ENCODE measurements at places on chromosomes 4 and X.

GRCh38 chr4:153579872-153580271, 104.2 kb upstream of the TLR2 start:
- H3K27ac ChIP-seq: no peak overlapping the region
- H3K4me1 ChIP-seq: peaks cover 5% of the 10 kb centered on the region
- no peak overlapping the region for H3K4me3 ChIP-seq
- DNase-seq: no peak
- H3K27me3 ChIP-seq: no peaks in the 10 kb centered on the region
- H3K36me3 ChIP-seq: peaks cover 8% of the 10 kb centered on the region

GRCh38 chr4:123443401-123444289, 47.0 kb downstream of the SPRY1 start:
- H3K4me3 ChIP-seq: no peak overlapping the region

DNA sequence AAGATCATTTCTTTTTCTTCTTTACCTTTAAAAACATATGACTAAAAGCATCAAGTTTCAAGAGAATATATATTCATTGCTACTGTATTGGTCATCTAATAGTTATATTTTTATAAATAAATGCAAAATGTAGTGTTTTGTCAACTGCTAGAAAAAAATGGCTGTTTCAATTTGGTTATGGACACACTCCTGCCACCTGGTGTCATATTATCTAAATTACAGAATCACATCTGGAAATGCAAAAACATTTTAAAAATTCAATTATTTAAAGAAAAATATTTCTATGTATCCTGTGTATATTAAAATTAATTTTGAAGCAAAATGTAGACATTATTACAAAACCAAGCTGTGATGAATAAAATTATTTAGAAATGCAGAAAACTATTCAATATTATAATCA, 329.4 kb upstream of the PCDH18 start:
- no peak for DNase-seq
- no peaks in the 10 kb centered on the region for H3K4me1 ChIP-seq
- H3K36me3 ChIP-seq: no peaks in the 10 kb centered on the region
- H3K27ac ChIP-seq: no peak overlapping the region
- no peaks in the 10 kb centered on the region for H3K27me3 ChIP-seq
- no peak overlapping the region for H3K4me3 ChIP-seq

DNA sequence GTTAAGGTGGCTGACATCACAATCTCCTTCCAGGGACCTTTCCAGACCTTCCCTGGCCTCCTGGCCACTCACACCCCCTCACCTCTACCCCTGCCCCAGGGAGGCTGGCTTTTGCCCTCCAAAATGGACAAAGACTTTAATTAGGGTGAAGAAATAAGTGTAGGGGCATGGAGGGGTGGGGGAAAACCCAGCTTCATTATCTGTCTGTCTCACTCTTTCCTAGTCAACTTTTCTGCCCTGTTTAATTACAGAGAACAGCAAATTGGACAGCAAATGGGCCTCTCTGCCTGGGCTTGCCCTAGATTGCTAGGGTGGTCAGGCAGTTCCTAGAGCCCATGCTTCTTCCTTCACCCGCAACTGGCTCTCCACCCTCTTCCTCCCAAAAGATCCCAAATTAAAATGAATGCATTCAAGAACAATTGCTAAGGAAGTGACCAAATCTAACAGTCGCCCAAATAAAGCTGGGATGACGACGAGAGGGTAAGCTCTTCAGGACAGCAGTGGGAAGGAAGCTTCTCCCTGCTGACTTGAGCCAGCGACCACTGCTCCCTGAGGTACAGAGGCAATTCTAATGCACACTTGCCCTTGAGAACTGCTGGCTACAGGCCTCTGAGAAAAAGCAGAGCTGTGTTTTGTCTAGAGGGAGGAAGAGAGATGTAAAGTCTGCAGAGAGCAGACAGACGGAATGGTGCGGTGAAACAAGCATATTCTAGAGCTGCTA, 12.4 kb downstream of the RAI2 start:
- H3K27me3 ChIP-seq: no peaks in the 10 kb centered on the region
- H3K4me3 ChIP-seq: no peak overlapping the region
- peak overlapping the region; percentile 18 for H3K27ac ChIP-seq
- H3K4me1 ChIP-seq: peaks cover 10% of the 10 kb centered on the region

DNA sequence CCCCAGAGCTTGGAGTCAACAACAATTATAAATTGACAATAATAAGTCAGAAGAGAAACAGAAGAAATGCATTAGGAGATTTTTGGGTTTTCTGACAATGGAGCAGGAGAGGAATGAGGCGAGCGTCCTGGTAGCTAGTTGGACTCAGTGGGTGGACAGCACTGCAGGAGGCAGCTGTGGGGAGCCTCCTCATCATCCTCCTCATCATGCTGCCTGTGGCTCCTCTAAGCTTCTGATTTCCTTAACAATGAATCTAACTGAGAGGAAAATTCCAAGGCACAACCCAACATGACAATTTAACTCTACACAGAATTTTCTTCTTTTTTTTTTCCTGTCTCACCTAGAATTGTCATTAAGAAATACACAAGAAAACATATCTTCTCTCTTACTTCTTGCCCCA, 357.1 kb upstream of the NOCT start:
- no peaks in the 10 kb centered on the region for H3K4me1 ChIP-seq

DNA sequence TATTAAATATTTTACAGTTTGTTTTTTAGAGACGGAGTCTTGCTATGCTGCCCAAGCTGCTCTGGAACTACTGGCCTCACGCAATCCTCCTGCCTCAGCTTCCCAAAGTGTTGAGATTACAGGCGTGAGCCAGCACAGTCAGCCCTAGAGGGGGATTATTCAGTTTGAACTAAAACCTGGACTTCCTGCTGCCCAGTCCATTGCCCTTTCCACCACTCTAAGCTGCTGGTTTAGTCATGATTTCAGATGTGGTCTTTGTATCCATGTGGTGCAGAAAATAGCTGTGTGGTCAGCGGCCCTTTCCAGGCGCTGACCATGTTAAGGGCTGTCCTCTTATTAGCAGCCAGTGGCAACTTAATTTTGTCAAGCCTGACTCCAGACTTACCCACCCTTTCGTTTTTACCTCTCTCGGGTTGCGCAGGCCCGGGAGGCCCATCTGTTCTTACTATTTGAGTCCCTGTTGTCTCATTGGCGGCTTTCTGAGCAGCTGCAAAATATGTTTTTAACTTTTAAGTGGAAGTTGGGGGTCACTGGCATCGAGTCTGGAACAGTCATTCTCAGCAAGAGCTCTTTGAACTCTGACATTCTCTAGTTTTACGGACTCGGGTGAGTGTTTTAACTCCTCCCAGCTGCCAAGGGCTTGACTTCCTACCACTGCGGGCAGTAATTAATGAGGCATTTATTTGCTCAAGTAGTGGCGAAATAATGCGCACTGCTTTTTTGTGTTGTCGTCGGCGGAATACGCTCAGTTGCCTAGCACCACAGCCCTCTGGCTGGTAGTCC, 773 bp upstream of the VMA21 start:
- peaks cover 5% of the 10 kb centered on the region for H3K4me1 ChIP-seq
- H3K36me3 ChIP-seq: no peaks in the 10 kb centered on the region
- H3K4me3 ChIP-seq: peak overlapping the region; percentile 57
- DNase-seq: no peak
- H3K27me3 ChIP-seq: no peaks in the 10 kb centered on the region

- H3K4me1 ChIP-seq: peaks cover 3% of the 10 kb centered on the region
- peak; percentile 85 for DNase-seq
- H3K36me3 ChIP-seq: no peaks in the 10 kb centered on the region
- peak overlapping the region; percentile 49 for H3K4me3 ChIP-seq
- H3K27me3 ChIP-seq: no peaks in the 10 kb centered on the region
Measured at GRCh38 chrX:71910986-71911730, 513 bp downstream of the NHSL2 start.

DNA sequence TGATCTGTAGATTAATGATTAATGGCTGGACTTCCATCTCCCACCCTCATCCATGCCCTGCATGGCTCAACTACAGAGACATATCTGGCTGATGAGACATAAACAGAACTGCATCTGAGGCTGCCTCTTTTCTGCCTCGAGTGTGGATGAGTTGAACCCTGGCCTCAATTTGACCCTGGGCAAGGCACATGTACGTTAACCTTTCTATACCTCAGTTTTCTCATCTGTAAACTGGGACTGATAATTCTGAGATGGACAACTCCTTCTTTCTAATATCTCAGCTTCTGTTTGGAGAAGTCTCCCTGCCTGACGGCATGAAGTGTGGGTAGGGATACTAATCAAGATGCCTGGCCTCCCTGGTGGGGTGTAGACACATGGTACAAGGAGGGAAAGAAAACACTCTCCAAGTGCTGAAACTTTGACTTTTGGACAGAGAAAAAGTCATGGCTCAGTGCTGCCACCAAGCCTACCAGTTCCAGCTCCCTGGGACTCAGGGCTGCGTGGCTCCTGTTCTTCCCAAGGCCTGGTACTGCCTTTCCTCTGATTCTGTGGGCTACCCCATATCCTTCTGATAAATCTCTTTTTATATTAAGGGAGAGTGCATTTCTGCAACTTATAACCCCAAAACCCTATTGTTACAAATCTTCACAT, 64.4 kb downstream of the HAUS3 start:
- no peaks in the 10 kb centered on the region for H3K4me1 ChIP-seq
- DNase-seq: no peak
- no peaks in the 10 kb centered on the region for H3K36me3 ChIP-seq
- H3K27me3 ChIP-seq: no peaks in the 10 kb centered on the region
- no peak overlapping the region for H3K4me3 ChIP-seq
- H3K27ac ChIP-seq: no peak overlapping the region

- no peaks in the 10 kb centered on the region for H3K36me3 ChIP-seq
- H3K27me3 ChIP-seq: no peaks in the 10 kb centered on the region
- no peak overlapping the region for H3K4me3 ChIP-seq
- no peaks in the 10 kb centered on the region for H3K4me1 ChIP-seq
- no peak overlapping the region for H3K27ac ChIP-seq
Measured at GRCh38 chr4:42262701-42263490, 110.4 kb upstream of the BEND4 start.

GRCh38 chrX:153800746-153801145, 6.3 kb downstream of the SSR4 start:
- H3K27me3 ChIP-seq: peaks cover 3% of the 10 kb centered on the region
- peaks cover 24% of the 10 kb centered on the region for H3K36me3 ChIP-seq
- H3K27ac ChIP-seq: no peak overlapping the region
- no peak overlapping the region for H3K4me3 ChIP-seq

DNA sequence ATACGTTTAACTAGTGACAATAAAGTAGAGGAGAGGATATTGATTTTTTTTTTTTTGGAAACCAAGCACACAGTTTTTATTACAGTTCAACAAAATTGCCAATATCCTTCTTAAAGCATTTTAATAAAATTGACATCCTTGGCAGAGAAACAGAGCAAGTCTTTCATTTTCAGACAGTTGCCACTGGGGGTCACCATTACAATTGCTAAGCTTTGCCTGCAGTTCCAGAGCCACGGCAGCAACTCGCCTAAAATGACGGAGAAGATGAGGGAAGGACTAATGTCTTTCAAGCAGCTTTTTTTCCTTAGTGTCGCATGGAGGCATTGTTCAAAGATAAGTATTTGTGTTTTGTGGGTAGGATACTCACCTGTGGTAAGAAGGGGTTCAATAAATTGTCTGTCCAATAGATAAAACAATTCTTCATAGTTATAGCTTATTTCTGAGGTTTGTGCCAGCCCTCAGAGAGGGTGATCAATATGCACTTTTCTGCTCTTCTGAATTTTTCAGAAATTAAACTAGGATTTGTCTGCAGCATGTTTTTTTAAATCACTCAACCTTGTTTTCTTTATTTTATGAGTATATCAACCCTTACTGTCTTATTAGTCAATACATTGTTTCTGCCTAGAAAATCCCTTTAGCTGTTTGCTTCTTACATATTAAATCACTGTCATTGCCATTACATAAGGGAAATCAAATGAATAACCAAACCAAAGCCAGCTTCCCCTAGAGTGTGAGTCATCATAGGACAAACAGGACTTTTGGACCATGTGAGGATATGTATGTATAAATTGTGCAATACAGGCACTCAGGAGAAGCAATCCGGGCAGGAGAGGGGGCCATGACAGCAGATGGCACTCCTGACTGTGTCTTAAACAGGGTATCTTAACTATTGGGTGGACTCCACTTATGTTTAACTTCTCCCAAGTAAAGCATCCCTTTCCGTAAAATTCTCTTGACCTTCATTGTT, 508.1 kb upstream of the ARX start:
- no peaks in the 10 kb centered on the region for H3K27me3 ChIP-seq
- H3K4me3 ChIP-seq: no peak overlapping the region
- no peak overlapping the region for H3K27ac ChIP-seq
- H3K36me3 ChIP-seq: no peaks in the 10 kb centered on the region
- DNase-seq: no peak

- no peak overlapping the region for H3K4me3 ChIP-seq
- DNase-seq: no peak
- no peak overlapping the region for H3K27ac ChIP-seq
- no peaks in the 10 kb centered on the region for H3K27me3 ChIP-seq
- no peaks in the 10 kb centered on the region for H3K36me3 ChIP-seq
- H3K4me1 ChIP-seq: no peaks in the 10 kb centered on the region
Measured at GRCh38 chr4:100306018-100306417, 115.8 kb upstream of the DDIT4L start.

GRCh38 chrX:118760025-118760424, 32.6 kb downstream of the IL13RA1 start:
- H3K4me3 ChIP-seq: no peak overlapping the region
- H3K27me3 ChIP-seq: no peaks in the 10 kb centered on the region
- no peak overlapping the region for H3K27ac ChIP-seq
- H3K36me3 ChIP-seq: no peaks in the 10 kb centered on the region
- no peak for DNase-seq

GRCh38 chrX:152038804-152039203, 64.3 kb upstream of the GABRE start:
- H3K4me1 ChIP-seq: no peaks in the 10 kb centered on the region
- no peak overlapping the region for H3K27ac ChIP-seq
- no peak overlapping the region for H3K4me3 ChIP-seq
- no peak for DNase-seq

DNA sequence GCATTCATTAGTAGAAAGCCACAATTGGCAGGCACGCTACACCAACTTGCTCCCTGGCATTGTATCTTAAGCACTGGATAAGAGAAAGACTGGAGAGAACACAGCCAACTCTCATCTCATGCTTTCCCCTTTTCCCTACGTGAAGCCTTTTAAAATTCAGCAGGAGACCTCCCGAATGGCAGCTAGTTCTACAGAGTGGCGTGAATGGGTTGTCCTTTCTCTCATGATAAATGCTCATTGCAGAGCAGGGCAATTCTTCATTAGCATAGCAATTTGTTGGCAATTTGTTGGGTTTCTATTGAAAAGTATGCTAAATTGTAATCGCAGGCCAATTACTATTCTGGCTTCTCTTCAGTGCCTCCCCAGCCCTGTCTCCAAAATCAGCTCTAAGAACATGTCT, 48.0 kb downstream of the SEPTIN11 start:
- H3K27me3 ChIP-seq: no peaks in the 10 kb centered on the region
- H3K4me3 ChIP-seq: no peak overlapping the region
- H3K27ac ChIP-seq: no peak overlapping the region
- DNase-seq: no peak
- H3K36me3 ChIP-seq: peaks cover 10% of the 10 kb centered on the region

GRCh38 chr4:74190919-74191397, 33.0 kb downstream of the MTHFD2L start:
- no peak for DNase-seq
- no peak overlapping the region for H3K27ac ChIP-seq
- no peak overlapping the region for H3K4me3 ChIP-seq
- no peaks in the 10 kb centered on the region for H3K4me1 ChIP-seq

GRCh38 chrX:74117962-74118902, 185.7 kb upstream of the ZCCHC13 start:
- no peak overlapping the region for H3K4me3 ChIP-seq
- DNase-seq: no peak
- H3K27ac ChIP-seq: no peak overlapping the region
- H3K4me1 ChIP-seq: no peaks in the 10 kb centered on the region
- H3K36me3 ChIP-seq: no peaks in the 10 kb centered on the region

Measured in upper lobe of left lung (tissue), 6 donors.